ENCODE measurements at places on chromosomes 6 and 20.

DNA sequence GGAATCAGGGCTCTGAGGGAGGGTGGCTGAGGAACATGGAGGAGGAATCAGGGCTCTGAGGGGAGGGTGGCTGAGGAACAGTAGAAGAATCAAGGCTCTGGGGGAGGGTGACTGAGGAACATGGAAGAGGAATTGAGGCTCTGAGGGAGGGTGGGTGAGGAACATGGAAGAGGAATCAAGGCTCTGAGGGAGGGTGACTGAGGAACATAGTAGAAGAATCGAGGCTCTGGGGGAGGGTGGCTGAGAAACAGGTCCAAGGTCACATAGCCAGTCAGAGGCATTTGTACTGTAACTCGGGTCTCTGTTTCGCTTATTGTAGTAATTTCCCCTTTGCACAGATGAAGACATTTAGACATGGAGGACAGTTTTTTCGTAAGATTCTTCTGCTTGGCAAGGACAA lies 164.8 kb downstream of the SOBP start:
- DNase-seq, result no peak

DNA sequence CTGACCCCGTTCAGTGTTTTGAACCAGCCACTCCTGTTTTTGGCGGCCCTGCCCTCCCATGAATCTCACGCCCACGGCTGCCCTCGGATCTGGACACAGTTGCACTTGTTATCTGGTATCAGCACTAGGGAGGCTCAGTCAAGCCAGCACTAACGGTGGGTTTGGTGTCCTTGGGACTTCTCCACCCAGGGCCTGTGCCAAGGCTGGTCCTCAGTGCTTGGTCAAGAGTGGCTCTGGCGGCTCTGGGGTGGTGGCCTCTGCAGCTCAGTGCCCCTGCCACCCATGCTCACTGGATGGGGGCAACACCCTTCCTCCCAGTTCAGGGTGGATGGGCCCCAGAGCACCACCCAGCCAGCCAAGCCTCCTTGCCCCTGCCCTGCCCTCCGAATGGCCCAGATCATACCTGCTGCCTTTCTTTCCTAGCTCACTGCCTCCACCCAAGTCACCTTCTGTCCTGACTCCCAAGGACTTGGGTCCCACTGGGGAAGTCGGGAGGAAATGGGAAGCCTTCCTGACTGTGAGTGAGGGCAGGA lies 54.7 kb downstream of the SSR1 start:
- DNase-seq, result no peak

GRCh38 chr6:84635081-84635761 lies 129.2 kb downstream of the TBX18 start:
- no peak for DNase-seq

- DNase-seq, result no peak
Measured at GRCh38 chr6:142906945-142907470, 38.0 kb downstream of the HIVEP2 start.

DNA sequence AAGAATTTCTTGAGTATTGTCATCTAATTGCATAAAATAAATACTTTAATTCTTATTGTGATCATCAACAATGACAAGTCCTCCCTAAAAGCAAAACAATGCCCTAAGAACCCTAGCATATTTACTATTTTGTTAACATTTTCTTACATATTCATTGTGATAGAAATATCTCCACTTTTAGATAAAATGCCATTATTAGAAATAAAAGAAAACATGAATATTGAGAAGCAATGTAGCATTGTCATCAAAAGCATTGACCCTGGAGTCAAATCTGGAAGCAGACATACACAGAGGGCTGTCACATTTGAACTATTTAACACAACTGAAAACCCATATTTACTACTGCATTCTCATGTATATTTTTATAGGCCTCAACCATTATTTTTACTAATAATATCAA lies 257.7 kb downstream of the SYNE1 start:
- DNase-seq, result no peak

DNA sequence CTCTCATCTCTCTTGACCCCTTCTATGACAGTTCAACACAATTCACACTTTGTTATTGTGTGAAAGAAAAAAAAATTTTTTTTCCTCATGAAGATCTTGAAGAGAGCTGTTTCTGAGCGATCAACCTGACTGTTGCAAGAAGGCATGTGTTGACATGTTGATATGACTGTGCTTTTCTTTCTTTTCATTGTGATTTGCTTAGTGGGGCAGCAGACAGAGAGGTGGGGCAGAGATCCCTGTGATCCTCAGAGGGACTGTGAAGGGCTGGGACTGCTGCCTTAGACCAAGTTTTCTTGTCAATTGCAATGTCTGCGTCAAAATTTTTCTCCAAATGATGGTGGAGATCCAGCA lies 70.8 kb upstream of the IYD start:
- no peak for DNase-seq

DNA sequence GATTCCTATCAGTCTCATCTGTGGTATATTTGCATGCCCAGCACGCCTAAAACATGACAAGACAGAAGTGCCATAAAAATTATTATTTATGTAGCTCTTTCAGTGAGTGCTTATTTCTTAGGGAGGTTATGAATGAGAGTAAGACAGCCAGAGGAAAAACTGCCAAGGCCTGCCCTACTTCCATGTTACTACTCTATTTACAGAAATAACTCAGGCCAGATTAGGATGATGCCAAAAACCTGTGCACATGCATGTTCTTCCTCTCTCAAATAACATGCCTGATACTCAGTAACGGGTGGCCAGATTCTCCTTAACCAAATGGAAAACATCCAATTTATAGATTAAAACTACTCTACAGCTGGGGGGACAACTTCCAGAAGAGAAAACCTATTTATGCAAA lies 45.7 kb downstream of the ILRUN start:
- no peak for DNase-seq

DNA sequence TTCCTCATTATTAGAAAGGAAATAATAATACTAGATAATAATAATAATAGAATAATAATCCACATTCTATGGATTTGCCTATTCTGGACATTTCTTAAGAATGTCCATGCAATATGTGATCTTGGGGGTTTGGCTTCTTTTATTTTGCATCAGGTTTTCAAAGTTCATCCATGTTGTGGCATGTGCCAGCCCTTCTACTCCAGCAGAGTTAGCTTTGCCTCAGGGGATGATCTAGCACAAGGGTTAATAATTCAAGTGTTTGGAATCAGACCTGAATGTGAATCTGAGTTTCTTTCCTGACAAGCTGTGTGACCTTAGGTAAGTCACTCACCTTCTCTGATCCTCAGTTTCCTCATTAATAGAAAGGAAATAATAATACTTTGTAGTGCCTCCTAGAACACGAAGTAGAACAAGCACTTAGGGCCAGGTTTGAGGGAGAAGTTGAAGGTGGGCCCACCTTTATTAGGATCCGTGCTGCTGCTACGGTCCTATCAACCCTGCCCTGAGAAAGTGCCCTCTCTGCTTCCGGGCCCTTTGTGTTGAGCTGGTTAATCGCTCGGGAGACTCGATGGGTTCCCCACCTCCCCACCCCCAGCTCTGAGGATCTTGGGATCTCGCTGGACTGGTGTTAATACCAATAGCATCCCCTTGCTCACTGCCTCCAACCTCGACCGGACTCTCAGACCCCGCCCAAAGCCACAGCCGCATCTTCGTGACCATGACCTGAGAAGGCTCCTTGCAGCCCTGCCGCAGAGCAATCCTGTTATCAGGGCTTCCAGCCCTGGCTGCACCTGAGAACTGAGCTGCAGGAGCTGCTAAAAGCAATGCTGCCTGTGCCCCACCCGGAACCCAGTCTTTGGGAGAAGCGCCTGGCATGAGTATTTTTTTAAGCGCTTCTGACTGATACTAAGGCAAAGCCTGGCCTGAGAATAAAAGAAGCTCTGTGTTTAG lies 26.9 kb downstream of the RBM38 start:
- no peak for DNase-seq

DNA sequence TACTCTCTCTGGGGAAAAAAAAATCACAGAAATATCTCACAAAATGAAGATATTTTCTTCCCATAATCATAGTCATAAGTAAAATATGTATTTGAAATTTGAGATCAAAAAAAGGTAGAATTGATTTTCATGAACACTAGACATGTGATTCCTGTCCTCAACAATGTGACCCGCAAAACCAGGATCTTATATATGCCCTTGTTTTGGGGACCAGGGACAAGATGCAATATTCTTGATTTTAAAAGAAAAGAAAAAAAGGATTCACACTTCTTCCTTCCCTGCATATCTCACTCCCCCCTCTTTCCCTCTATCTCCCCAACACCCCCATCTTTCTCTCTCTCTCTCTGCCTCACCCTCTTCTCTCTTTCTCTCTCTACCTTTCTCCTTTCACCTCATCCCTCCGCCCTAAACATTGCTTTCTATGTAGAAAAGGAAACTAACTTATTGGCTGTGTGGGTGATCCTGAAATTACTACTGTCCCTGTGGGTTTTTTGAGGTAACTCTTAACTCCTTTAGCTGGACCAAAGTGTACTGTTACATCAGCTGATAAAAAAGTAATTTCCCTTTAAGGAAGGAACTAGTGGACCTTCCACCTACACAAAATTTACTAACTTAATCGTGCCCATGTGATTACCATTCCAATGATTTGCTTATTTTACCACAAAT lies 85.6 kb downstream of the AIG1 start:
- DNase-seq, result no peak

DNA sequence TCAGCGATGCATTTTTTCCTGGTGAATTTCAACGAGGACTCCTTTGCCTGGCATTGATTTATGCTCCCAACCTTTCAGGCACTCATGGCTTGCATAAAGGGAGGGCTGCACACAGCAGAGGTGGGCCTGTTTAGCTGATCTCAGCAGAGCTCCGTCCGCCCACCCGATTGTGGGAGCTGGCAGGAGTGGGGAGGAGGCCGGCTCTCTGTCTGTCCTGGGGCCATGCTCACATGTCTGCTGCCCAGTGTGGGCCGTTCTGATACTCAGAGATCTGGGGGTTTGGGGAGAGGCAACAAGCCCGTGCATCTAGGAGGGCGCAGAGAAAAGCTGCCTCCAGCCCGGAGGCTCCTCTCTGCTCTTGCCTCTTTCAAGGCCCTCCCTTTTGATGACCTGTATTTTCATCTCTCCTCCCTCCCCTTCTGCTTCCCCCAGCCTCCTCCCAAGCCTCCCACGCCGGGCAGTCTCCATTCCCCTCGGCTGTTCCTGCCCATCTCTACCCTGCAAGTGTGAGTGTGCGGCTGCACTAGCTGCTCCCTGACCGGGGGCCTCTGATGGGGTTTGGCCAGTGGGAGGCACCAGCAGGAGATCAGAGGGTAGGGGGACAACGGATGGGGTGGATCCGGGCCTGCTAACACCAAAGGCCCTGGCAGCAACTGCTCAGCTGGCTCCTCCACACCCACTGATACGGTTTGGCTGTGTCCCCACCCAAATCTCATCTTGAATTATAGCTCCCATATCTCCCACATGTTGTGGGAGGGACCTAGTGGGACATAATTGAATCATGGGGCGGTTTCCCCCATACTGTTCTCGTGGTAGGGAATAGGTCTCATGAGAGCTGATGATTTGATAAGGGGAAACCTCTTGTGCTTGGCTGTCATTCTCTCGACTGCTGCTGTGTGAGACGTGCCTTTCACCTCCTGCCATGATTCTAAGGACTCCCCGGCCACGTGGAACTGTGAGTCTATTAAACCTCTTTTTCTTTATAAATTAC lies 39.6 kb upstream of the MLN start:
- DNase-seq, result no peak

GRCh38 chr20:38208088-38208487 lies 43.0 kb upstream of the TGM2 start:
- DNase-seq, result no peak

- DNase-seq, result no peak
Measured at GRCh38 chr6:169212436-169212835, 41.2 kb downstream of the THBS2 start.

- DNase-seq, result no peak
Measured at GRCh38 chr6:139510040-139510790, 135.8 kb upstream of the CITED2 start.

DNA sequence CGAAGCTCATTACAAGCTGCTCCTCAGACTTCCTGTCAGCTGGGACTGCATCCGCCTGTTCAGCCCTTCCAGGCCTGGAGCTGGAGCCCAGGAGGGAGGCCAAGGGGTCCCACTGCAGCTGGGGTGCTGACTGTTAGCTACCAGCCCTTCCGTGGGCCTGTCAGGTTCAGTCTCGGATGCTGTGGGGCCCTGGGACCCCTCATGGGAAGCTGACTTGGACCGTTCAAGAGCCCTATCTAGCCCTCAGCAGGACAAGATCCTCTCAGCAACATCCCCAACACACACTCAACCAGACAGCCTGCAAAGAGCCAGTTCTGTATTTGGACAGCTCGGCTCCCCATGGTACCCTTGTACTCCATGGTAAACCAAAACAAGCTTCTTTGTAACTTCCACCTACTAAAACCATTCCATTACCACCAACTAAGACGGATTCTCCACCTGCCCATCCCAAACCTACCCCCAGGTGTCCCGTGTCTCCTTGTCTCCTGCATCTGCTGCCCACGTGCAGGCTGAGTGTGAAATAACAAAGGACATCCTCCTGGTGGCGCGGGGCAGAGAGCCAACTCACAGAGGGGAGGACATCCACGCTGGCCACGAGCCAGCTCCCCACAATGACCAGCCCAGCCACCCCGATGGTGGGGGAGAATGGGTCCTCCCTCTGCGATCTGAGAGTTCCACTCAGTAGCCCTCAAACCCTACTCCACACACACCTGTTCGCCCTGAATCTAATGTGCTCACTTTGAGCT lies 111.2 kb downstream of the TAF4 start:
- DNase-seq, result peak; percentile 66

DNA sequence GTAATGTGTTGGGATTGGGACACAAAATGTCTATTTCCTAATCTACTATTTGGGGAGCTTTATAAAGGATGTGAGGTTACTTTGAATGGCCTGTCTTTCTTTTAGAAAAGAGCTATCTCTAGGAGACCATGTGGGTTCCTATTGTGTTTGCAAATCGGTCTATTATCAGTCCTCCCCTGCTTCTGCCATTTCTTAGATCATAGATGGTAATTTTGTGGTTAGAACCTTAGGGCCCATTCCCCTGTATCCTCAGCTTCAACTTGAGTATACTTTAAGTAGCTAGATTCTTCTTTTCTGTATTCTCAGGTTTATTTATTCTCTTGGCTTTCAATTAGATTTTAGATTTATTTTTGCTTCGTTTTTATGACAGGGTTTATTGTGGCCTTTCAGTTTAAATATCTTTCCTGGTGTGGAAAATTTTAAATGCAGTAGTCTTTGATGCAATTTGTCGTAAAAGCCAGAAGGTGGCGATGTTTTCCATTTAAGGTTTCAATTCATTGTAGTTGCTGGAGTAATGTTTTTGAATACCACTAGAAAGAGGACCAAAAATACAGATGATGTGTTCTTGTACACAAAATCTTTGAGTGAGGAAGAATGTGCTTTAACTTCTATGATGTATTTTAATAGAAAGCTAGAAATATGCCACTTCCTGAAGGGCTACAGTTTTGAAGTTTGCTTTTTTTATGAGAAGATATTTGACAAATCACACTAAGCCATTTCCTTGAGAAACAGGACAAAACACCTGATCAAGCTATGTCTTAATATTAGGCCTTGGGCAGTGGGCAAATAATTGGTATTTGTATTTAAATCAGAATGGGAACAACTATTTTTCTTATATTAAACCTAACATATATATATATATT lies 20.3 kb downstream of the TBPL1 start:
- no peak for DNase-seq

DNA sequence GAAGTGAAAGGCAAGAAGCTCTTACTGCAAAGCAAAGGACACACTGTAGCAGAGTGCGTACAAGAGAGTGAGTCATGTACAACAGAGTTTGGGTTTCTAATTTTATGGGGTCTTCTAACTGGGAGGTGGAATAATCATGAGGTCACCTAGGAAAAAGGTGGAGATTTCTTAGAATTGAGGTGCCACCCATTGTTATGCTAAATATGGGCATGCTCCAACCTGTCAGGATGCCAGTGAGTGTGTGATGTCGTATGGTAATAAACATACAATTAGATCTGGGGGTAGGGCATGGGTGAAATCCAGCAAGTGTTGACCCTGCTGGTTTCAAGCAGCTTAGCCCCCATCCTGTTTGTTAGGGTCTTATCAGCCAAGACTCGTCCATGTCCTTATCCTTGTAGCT lies 46.6 kb downstream of the OR2B6 start:
- no peak for DNase-seq

Data from type B pancreatic cell (in vitro differentiated cells).